ENCODE measurements at places on chromosomes 16 and 17. TPM values are rescaled to one million over a fixed set of nuclear protein-coding genes. Genes with fewer than 3 reads are reported as not detected.

Gene GAST
- polyA plus RNA-seq = not detected

Gene SLC6A2
- not detected for polyA plus RNA-seq

Gene FBXW10B
- 0.97 TPM for polyA plus RNA-seq

Gene KCNH6
- 0.81 TPM for polyA plus RNA-seq

Gene SSTR5
- not detected for polyA plus RNA-seq

All from Purkinje cell (primary cell).